Caudate nucleus (tissue), 63 donors: ENCODE measurements at places on chromosomes 2 and 18.

GRCh38 chr2:106972782-106973181 is 86.8 kb upstream of the ST6GAL2 start:
- DNase-seq = no peak

GRCh38 chr2:237473878-237474441 is 13.1 kb upstream of the MLPH start:
- no peak for DNase-seq

DNA sequence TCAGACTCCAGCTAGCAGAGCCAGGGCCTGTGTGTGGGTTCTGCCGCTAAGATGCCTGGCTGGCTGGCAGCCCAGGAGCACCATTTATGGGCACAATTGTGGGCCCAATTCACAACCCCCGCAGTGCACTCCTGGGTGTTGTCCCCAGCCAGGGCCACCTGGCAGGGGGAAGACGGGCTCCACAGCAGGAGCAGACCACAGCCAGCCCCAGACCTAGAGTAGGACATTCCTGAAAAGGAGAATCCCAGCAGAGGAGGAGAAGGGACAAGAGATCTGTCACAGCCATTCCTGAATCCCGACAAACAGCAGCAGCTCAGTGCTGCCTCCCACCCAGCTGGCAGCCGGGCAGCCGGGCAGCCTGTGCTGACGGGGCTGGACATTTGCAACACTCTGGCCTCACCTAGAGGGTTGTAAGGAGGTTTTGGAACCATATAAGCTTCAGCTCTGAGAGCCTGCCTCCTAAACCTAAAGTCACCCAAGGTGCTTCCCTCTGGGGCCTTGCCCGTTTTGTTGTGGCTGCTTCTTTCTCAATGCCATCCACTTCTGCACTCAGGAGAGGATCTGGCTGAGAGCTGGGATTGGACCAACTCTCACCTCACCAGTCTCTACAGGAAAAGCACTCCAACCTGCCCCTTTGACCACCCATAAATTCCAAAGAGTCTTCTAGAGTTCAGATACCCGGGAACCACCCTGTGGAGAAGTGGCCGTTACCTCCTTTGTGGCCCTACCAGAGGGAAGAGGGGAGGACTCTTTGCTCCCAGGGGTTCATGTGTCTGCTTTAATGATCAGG is 4.1 kb upstream of the TMEM177 start:
- no peak for DNase-seq

DNA sequence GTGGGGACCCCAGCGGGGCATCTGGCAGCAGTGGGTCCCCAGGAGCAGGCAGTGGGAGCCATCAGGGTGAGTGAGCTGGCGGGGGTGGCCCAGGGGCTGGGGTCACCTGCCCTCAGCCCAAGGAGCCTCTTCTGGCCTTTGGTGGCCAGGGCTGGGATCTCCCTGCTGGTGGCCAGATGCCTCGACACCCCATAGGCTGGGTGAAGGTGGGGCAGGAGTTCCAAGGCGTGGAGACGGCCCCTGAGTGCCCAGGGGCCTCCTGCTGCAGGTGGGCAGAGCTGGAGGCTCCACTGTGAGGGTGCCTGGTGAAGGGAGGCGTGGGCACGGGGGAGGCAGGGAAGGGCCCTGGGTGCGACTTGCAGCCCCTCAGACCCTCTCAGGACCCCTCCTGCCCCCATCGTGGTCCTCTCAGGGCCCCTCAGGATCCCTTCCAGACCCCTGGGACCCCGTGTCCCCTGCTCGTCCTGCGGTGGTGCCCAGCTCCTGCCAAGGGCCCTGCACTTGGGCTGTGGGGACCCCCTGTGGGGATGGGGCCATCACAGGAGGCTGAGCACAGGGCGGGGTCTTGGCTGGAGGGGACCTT is 5.0 kb upstream of the GPR35 start:
- DNase-seq = no peak

DNA sequence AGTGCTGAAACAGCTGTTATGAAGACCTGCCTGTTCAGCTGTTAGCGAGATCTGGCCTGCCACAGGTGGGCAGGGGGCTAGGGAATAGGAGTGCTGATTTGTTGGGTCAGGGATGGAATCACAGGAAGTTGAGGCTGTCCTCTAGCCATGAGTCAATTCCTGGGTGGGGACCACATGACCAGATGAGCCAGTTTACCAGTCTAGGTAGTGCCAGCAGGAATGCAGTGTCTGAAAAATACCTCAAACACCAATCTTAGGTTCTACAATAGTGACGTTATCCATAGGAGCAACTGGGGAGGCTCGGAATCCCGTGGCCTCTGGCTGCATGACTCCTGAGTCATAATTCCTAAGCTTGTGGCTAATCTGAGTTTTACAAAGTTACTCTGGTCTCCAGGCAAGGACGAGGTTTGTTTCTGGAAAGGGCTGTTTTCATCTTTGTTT is 44.9 kb downstream of the DYSF start:
- DNase-seq = no peak

GRCh38 chr18:77776104-77776503 is 526.5 kb downstream of the GALR1 start:
- DNase-seq = no peak

DNA sequence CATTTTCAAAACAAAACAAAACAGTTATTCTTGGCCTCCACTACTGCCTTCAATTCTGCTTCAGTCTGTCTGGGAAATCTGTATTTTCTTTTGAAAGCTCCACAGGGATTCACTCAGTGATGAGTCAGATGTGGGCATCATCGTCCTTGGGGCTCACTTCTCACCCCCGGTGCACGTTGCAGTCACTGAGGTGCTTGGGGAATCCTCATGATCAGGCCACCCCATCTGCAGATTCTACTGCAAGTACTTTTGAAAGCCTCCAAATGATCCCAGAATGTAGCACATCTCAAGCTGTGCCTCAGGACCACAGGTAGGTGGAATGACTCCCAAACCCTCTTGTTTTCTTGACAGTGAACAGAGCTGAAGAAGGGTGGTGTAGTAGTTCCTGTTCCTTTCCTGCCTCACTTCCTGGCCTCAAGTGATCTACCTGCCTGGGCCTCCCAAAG is 34.3 kb downstream of the LPIN2 start:
- no peak for DNase-seq

GRCh38 chr18:58581265-58581664 is 47.6 kb downstream of the ALPK2 start:
- DNase-seq = no peak

DNA sequence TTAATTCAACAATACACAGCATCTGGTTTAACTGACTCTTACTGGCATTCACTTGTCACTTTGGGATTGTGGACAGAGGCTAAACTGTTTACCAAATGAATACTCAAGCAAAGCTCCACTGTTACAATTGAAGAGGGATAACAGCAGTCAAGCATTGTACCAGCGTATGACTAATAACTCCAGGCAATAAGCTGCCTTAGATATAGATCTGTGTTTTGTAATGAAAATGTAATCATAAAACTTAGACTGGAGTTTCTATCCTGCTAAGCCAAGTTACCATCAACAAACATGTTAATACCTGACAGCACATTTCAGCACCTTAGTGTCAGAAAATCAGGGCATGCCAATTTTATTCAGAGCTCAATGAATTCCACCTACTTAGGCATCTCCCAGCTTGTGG is 889.5 kb downstream of the EPHA4 start:
- no peak for DNase-seq

GRCh38 chr2:5070257-5070656 is 621.9 kb upstream of the SOX11 start:
- no peak for DNase-seq

GRCh38 chr18:8744656-8745055 is 39.3 kb downstream of the MTCL1 start:
- no peak for DNase-seq
